Liver (tissue), 10 donors: ENCODE measurements at places on chromosomes 7 and 10. TPM values are rescaled to one million over a fixed set of nuclear protein-coding genes. Genes with fewer than 3 reads are reported as not detected.

Gene LAMB1
- 63.1 TPM for total RNA-seq

Gene COL17A1
- total RNA-seq, result not detected

Gene PSMG3
- total RNA-seq, result 10.3 TPM

Gene PLCE1
- 0.75 TPM for total RNA-seq

Gene PVRIG
- 0.59 TPM for total RNA-seq

Gene ZNF37A
- 5.2 TPM for total RNA-seq

DNA sequence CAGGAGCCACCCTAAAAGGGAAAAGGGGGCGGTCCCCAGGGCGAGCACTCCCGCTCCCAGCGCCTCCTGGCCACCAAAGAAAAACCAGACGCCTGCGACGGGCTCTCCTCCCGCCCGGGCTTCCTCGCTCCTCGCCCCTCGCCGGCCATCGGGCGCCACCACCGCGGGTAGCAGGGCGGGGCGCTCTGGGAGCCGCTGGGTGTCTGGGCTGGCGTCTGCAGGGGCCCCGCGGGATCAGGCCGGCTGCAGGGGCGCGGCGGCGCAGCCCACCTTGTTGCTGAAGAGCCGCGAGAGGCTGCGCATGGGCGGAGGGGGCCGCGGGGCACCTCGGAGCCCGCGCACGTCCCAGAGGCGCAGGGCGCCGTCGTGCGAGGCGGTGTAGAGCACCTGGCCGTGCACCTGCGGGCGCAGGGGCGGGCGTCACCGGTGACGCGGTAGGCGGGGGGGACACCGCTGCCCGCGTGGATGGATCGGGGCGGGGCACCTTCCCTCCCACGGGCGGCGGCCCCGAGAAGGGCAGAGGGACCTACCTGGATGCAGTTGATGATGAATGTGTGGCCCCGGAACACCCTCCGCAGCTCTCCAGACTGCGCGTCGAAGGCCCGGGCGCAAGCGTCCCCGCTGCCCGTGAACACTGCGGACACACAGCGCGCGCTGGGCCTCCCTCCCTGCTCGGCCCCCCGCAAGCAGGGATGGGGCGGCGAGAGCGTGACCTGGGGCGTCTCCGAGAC lies 28.3 kb downstream of the WDR86 start:
- no peak overlapping the region for H3K4me3 ChIP-seq
- no peak overlapping the region for H3K27ac ChIP-seq
- peaks cover 8% of the 10 kb centered on the region for H3K4me1 ChIP-seq
- H3K27me3 ChIP-seq, result no peaks in the 10 kb centered on the region
- no peak for DNase-seq

DNA sequence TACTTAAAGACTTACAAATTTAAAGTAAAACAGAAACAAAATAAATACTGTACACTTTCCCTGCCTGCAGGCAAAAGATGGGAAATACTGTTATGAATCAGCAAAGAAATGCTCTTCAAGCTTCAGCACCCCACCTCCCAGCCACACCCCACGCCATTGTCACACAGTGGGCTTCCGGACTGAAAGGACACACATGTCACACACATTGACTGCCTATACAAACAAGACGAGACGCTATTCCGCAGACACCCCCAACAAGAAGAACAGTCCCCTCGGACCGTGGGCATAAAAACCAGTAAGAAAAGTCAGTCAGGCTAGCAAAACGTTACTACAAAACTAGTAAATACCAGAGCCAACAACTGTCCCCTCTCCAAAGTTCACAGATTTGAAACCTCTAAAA lies 22.2 kb upstream of the PARP12 start:
- H3K4me1 ChIP-seq, result no peaks in the 10 kb centered on the region
- no peaks in the 10 kb centered on the region for H3K36me3 ChIP-seq
- no peak overlapping the region for H3K4me3 ChIP-seq
- DNase-seq, result no peak
- no peaks in the 10 kb centered on the region for H3K27me3 ChIP-seq

DNA sequence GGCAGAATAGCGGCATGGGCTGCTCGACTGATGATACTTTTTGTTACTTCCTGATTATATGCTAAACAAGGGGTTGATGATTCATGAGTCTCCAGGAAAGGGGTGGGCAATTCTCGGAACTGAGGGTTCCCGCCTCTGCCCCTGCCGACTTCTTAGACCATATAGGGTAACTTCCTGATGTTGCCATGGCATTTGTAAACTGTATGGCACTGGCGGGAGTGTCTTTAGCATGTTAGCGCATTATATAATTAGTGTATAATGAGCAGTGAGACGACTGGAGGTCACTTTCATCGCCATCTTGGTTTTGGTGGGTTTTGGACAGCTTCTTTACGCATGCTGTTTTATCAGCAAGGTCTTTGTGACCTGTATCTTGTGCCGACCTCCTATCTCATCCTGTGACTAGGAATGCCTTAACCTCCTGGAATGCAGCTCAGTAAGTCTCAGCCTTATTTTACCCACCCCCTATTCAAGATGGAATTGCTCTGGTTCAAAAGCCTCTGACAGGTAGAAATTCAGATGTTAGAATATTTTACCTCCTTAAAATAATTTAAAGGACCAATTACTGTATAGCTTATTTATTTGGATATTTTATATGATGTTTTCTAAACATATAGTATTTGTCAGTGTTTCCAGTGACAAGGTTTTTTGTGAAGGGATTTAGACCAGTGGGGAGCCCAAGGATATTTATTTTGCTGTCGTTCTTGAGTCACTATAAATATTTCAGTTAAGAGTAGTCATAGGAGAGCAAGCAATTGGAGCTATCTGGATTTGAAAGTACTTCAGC lies 90.1 kb upstream of the PIK3CG start:
- H3K4me1 ChIP-seq, result no peaks in the 10 kb centered on the region
- no peak for DNase-seq
- H3K36me3 ChIP-seq, result no peaks in the 10 kb centered on the region

DNA sequence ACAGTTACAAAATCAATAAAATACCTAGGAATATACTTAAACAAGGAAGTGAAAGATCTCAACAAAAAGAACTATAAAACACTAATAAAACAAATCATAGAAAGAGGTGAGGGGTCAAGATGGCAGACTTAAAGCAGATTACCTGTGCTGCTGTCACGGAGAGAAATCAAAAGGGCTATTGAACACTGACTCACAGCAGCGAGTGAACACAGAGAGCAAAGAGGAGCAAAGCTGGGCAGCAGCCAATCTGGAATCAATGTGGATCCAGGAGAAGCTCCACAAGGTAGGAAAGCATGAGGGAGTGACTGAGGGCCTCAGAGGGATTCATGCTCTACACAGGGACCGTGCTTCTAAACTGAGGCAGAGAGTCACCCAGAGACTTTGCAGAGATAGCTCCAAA lies 562.0 kb upstream of the SEMA3D start:
- no peaks in the 10 kb centered on the region for H3K36me3 ChIP-seq
- H3K27ac ChIP-seq, result no peak overlapping the region
- no peaks in the 10 kb centered on the region for H3K4me1 ChIP-seq
- H3K4me3 ChIP-seq, result no peak overlapping the region
- no peak for DNase-seq

DNA sequence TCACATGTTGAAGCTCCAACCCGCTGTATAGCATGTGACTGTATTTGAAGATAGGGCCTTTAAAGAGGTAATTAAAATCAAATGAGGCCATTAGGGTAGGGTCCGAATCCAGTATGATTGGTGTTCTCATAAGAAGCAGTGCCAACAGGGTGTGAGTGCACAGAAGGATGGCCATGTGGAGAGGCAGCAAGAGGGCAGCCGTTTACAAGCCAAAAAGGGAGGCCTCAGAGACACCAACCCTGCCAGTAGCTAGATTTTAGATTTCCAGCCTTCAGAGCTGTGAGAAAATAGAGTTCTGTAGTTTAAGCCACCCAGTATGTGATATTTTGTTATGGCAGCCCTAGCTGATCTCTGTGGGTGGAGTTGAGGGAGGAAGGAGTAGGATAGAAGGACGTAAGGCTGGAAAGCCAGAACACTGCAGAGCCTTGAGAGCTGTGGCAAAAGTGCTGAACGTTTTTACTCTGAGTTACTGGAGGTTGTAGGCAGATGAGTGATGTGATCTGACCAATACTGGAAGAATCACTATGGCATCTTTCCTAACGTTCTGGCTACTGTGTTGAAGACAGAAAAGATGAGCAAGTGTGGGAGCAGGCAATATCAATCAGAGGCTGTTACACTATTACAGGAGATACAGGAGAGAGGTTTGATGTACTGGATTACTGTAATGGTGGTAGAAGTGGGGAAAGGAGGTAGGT lies 334.9 kb downstream of the ELMO1 start:
- no peaks in the 10 kb centered on the region for H3K36me3 ChIP-seq
- H3K4me1 ChIP-seq, result no peaks in the 10 kb centered on the region
- DNase-seq, result no peak
- no peak overlapping the region for H3K4me3 ChIP-seq
- H3K27me3 ChIP-seq, result no peaks in the 10 kb centered on the region

GRCh38 chr7:2201686-2202360 lies 30.9 kb downstream of the MAD1L1 start:
- no peak overlapping the region for H3K27ac ChIP-seq
- H3K27me3 ChIP-seq, result no peaks in the 10 kb centered on the region
- DNase-seq, result no peak
- H3K36me3 ChIP-seq, result no peaks in the 10 kb centered on the region
- H3K4me3 ChIP-seq, result no peak overlapping the region

- peaks cover 20% of the 10 kb centered on the region for H3K36me3 ChIP-seq
- no peaks in the 10 kb centered on the region for H3K4me1 ChIP-seq
- no peak for DNase-seq
- H3K27ac ChIP-seq, result no peak overlapping the region
- H3K4me3 ChIP-seq, result no peak overlapping the region
- no peaks in the 10 kb centered on the region for H3K27me3 ChIP-seq
Measured at GRCh38 chr7:51033727-51034520, 251.2 kb upstream of the GRB10 start.

GRCh38 chr10:70984986-70985722 lies 96.8 kb upstream of the PCBD1 start:
- H3K4me1 ChIP-seq, result no peaks in the 10 kb centered on the region
- no peak overlapping the region for H3K27ac ChIP-seq
- no peaks in the 10 kb centered on the region for H3K27me3 ChIP-seq
- no peak for DNase-seq

DNA sequence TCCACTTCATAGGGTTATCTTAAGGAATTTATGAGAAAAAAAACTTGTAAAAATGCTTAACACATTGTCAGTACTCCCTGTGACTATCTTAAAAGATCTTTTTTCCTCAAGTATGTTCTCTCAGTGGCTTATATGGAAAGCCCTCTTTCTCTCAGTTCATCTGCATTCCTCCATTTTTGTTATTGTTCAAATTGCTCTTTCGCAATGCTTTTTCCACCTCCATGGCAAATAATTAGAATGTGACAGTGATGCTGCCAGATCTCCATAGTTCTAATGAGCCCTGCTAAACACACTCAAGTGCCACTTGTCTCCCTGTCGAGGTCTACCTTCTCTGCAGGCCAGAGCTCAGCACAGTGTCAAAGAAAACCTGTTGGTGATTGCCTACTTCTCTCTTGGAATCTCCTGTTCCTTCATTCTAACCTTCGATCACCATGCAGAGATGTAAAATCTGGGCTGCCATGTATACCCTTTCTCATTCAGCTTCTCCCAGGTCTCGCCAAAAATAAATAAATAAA lies 37.2 kb upstream of the ABCB5 start:
- H3K27ac ChIP-seq, result no peak overlapping the region
- H3K27me3 ChIP-seq, result no peaks in the 10 kb centered on the region
- H3K4me1 ChIP-seq, result no peaks in the 10 kb centered on the region

- DNase-seq, result no peak
- no peaks in the 10 kb centered on the region for H3K27me3 ChIP-seq
- H3K36me3 ChIP-seq, result no peaks in the 10 kb centered on the region
Measured at GRCh38 chr7:107173691-107174406, 5.0 kb downstream of the HBP1 start.

DNA sequence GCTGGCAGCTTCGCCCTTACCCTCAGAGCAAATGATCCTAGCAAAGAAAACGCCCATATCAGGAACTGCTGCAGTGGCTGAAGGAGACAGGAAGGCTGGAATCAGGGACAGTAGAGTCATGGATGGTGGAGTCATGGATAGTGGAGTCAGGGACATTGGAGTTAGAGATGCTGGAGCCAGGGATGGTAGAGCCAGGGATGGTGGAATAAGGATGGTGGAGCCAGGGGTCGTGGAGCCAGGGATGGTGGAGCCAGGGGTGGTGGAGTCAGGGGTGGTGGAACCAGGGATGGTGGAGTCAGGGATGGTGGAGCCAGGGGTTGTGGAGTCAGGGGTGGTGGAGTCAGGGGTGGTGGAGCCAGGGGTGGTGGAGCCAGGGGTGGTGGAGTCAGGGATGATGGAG lies 31.3 kb downstream of the C10orf105 start:
- no peaks in the 10 kb centered on the region for H3K4me1 ChIP-seq
- H3K27ac ChIP-seq, result no peak overlapping the region
- no peaks in the 10 kb centered on the region for H3K27me3 ChIP-seq
- DNase-seq, result no peak
- no peak overlapping the region for H3K4me3 ChIP-seq
